ENCODE measurements at places on chromosomes 16 and 17.

DNA sequence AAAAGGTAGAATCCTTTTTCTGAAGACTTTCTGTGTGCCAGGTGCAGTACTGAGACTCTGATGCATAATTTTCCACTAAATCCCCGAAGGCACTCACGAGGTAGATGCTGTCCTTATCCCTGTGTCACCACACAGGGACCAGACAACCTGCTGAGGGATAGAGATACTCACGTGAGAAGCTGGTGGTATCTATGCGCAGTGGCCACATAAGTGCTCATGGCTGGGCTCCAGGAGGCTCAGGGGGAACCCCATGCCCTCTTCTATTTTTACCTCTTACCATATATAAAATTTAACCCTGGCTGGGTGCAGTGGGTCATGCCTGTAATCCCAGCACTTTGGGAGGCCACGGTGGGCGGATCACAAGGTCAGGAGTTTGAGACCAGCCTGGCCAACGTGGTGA lies 38.3 kb downstream of the NT5M start:
- DNase-seq, result no peak

DNA sequence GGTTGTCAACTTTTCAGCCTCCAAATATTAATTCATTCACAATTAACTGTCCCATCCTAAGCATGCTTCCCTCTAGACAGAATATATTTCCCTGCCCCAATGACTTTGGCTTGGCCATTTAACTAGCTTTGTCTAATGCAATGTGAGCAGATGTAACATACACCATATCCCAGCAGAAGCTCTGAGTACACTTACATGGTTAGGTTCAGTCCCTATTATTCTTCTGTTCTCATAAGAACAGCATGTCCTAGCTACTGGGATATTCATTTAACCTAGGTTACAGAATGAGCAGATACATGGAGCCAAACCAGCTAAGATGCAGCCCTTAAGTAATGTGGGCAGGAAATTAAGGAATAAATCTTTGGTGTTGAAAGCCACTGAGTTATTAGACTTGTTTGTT lies 31.8 kb downstream of the MED13 start:
- no peak for DNase-seq

GRCh38 chr17:40022961-40023541 lies 7.8 kb downstream of the CSF3 start:
- DNase-seq, result no peak

- DNase-seq, result no peak
Observed at GRCh38 chr17:2235792-2236366, 67.7 kb downstream of the SMG6 start.

GRCh38 chr16:88524973-88525662 lies 45.1 kb upstream of the ZC3H18 start:
- no peak for DNase-seq

DNA sequence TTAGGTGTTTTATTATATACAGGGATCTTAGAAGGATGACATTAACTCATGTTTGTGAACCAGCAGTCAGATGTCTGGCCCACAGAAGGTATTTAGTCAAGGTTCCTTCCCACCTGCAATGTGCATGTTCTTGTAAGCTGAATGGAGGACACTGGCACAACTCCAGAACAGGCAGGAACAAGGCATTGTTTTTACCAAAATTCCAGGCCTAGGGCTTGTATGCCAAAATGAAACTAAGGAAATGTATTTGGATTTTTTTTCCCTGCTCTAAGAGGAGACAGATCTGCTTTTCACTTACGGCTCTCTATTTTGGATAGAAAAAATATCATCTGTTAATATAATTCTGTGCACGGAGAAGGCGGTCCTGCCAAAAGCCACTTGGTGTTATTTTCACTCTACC lies 312.5 kb downstream of the GRIN2A start:
- no peak for DNase-seq

- no peak for DNase-seq
Observed at GRCh38 chr17:14305785-14306496, 5.1 kb downstream of the HS3ST3B1 start.

All from pulmonary artery endothelial cell (primary cell).